ENCODE measurements at places on chromosomes 4 and X. TPM values are rescaled to one million over a fixed set of nuclear protein-coding genes. Genes with fewer than 3 reads are reported as not detected.

Gene SRPK3
- 0.85 TPM for total RNA-seq

Gene FHDC1
- total RNA-seq: under 0.01 TPM

Gene CSAG1
- total RNA-seq: not detected

Gene CLIC2
- total RNA-seq: 0.85 TPM

Gene GLRA3
- total RNA-seq: not detected

Gene UGT8
- total RNA-seq: 0.19 TPM

Gene SPIN2A
- total RNA-seq: 0.38 TPM

Gene GPR82
- total RNA-seq: not detected

Gene TECRL
- not detected for total RNA-seq

Gene TLR10
- not detected for total RNA-seq

Gene CTBP1
- total RNA-seq: 309 TPM

Gene NAT8L
- total RNA-seq: under 0.01 TPM

Gene CTAG2
- total RNA-seq: not detected

Gene WNK3
- total RNA-seq: 1.1 TPM

Gene LRP2BP
- 0.58 TPM for total RNA-seq

Gene SYTL5
- total RNA-seq: 1.4 TPM

Gene BEX3
- total RNA-seq: 284 TPM

Gene ASB9
- total RNA-seq: 0.38 TPM

Gene NUP62CL
- not detected for total RNA-seq

Gene ITGB1BP2
- total RNA-seq: 1.2 TPM

Gene ADGRL3
- 14.1 TPM for total RNA-seq

Gene FAM13A
- 20.1 TPM for total RNA-seq

Gene ARMCX4
- 6.8 TPM for total RNA-seq

Gene TIMP1
- 1,457 TPM for total RNA-seq

Gene SHROOM2
- total RNA-seq: 0.19 TPM

Gene FRMPD3
- total RNA-seq: under 0.01 TPM
